ENCODE measurements at places on chromosomes 2 and 18.

DNA sequence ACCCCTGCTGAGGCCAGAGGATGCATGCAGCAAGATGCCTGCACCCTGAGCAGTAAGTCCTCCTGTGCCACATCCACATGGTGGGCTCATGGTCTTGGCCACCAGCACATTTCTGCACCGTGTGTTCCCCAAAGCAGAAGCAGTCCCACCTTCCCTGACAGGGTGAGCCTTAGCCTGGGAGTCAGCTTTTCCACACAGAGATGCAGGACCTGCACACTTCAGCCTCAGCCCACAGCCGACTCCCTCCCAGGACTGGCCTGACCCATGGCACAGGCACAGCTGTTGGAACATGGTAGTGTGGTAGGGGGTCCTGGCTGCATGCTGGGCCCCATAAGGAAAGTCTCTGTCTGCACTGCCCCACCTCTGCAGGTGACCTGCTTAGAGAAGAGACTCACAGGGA, 5.0 kb downstream of the SNED1 start:
- DNase-seq = no peak

GRCh38 chr2:46045888-46046287, 251.3 kb upstream of the EPAS1 start:
- no peak for DNase-seq

DNA sequence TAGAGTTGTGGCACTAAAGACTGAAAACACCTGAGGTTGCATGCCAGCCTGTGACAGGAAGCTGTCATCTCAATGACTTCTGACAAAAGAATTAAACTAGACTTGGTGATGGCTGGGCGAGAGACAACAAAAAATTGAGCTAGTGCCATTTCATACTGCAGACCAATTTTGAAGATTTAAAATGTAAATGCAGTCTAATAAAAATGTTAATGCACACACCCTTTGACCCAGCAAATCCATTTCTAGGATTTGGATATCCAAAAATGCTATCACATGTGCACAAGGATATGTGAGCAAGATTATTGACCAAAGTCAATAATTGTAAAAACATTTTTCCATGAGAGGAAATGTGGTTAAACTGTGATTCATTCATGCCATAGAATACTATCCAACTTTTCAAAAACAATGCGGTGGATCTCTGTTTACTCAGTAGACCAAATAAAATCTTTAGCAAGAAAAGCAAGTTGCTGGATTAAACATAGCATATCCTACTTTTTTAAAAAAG, 5.6 kb downstream of the FBXO36 start:
- DNase-seq = peak; percentile 43

GRCh38 chr2:234954551-234954992, 2.8 kb downstream of the SH3BP4 start:
- peak; percentile 59 for DNase-seq

- DNase-seq = peak; percentile 84
Observed at GRCh38 chr2:42128721-42129486, 40.2 kb upstream of the EML4 start.
